Sigmoid colon (tissue), 7 donors: ENCODE measurements at places on chromosomes 16 and 17. TPM values are rescaled to one million over a fixed set of nuclear protein-coding genes. Genes with fewer than 3 reads are reported as not detected.

OR1E2 gene
- not detected for polyA plus RNA-seq

ANKRD40CL gene
- polyA plus RNA-seq = 191 TPM

PLSCR3 gene
- polyA plus RNA-seq = 18.0 TPM

TNS4 gene
- 1.8 TPM for polyA plus RNA-seq

AANAT gene
- 0.12 TPM for polyA plus RNA-seq

GNG13 gene
- 1.2 TPM for polyA plus RNA-seq

CLEC19A gene
- not detected for polyA plus RNA-seq

PTX4 gene
- not detected for polyA plus RNA-seq

FOXJ1 gene
- 0.23 TPM for polyA plus RNA-seq

CDRT15L2 gene
- polyA plus RNA-seq = not detected
